ENCODE measurements at places on chromosomes 3 and 15. TPM values are rescaled to one million over a fixed set of nuclear protein-coding genes. Genes with fewer than 3 reads are reported as not detected.

DNA sequence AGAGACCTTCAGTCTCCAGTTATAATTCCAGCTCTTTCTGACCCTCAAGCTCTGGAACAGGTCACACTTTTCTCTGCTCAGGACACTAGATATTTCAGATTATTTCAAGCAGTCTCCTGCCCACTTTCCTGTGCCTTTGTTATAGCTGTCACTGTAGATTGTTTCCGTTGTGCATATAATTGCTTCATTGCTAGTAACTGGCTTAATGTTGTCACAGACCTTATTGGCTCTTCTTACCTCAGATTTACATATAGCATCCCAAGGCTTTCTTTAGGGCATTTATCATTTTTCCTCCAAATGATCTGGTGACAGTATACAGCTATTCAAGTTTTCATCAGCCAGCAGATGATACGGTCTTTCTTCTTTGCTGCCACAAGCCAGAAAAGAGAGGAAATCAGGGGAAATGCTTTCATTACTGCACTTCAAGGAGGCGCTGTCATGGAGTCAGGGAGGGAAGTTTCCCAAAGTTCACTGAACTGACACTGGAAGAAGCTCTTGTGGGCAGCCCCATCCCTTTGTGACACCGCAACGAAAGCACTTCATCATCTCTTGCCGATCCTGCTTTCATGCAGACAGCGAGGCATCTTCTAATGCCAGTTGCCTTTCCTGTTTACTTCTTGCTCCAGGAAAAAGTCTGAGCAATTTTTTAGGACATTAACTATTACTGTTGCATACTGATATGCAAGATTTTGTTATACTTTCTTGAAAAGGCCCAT, 181.9 kb downstream of the CDIN1 start:
- DNase-seq, result no peak

DNA sequence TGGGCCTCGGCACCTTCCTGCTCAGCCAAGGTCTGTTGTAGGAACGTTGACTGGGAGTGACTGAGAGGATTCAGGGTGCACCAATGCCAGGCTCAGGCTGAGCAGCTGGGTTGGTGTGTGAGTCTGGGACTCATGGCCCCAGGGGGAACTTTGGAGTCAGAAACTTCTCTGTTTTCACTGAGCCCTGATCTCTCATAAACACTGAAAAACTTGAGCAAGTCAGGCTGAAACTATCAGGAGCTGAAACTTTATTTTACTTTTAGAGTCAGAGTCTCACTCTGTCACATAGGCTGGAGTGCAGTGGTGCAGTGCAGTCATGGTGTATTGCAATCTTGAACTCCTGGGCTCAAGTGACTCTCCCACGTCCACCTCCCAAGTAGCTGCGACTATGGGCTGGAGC, 3.0 kb downstream of the TRAK1 start:
- no peak for DNase-seq

GRCh38 chr15:101027920-101028319, 108.8 kb downstream of the LRRK1 start:
- no peak for DNase-seq

DNA sequence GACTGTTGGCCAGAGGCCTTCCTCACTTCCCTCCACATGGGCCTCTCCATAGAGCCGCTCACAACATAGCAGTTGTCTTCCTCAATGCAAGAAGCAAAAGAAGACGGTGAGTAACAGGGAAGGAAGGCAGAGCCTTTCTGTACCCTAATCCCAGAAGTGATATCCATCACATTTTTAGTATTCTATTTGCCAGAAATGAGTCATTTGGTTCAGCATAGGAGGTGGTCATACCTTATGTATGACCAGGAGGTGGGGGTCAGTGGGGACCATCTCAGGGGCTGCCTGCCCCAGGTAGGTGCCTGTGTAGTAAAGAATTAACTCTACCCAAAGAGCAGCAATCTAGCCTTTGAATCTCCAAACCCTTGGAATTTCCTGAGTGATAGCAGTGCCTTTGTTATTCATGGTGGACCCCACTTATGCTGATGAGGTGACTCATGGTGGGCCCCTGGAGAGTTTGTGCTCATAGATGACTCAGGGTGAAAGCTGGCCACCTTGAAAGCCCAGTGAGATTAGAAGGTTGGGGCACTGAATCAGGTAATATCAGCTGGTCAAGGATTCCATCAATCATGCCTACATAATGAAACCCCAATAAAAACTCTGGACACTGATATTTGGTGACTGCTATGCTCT, 323.9 kb upstream of the IGF1R start:
- DNase-seq, result no peak

The IL5RA gene
- not detected for polyA plus RNA-seq

DNA sequence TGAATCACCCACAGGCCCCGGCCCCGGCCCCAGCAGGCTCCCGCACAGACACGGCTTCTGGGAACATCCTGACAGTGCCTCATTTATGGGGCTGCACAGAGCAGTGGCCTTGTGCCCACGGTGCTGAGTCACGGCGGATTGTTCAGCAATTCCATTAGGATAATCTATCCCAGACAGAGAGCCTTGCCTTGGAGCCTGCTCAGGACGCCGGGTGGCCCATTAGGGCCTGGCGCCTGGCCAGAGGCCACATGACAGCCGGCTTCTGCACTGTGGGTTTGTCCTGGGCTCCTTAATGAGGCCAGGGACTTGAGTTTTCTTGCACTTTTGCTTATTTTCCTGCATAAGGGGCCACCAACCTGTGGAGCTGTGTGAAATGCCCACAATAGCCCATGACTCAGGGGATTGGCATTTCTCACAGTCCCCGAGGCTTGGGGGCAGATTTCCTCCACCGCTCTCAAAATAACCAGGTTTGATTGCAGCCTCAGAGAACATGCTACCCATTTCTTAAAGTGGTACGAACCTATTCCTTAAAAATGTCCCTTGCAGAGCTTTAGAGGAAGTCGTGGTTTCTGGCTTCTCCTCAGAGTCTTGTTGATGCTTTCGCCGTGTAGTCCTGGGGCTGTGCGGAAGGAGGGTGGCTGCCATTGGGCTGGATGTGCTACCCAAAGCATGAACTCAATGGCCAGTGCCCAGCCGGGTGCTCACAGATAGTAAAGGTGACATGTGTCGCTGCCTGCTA, 19.0 kb downstream of the SYNM start:
- DNase-seq, result peak; percentile 92

DNA sequence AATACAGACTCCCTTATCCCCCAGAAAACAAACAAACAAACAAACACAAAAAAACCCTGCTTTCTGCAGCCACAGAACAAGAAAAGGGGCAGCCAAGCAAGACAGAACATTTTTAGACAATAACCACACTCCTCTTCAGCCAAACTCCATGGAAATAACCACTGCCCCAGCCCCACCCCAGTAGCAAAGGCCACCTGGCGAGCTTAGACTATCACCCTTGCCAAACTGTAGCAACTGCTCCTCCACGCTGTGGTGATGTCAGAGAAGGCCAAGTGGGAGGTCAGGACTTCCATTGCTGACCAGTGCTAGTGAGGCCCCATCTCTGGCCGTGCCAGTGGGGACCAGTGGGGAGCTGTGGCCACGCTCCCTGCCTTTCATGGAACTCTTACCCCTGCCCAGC, 60.3 kb upstream of the CHRNA7 start:
- DNase-seq, result no peak

The TJP1 gene
- polyA plus RNA-seq, result 58.3 TPM

GRCh38 chr3:139687431-139687830, 9.7 kb upstream of the NMNAT3 start:
- no peak for DNase-seq

The GOLGA6B gene
- polyA plus RNA-seq, result not detected

The EPHA6 gene
- not detected for polyA plus RNA-seq

The LTF gene
- polyA plus RNA-seq, result not detected

DNA sequence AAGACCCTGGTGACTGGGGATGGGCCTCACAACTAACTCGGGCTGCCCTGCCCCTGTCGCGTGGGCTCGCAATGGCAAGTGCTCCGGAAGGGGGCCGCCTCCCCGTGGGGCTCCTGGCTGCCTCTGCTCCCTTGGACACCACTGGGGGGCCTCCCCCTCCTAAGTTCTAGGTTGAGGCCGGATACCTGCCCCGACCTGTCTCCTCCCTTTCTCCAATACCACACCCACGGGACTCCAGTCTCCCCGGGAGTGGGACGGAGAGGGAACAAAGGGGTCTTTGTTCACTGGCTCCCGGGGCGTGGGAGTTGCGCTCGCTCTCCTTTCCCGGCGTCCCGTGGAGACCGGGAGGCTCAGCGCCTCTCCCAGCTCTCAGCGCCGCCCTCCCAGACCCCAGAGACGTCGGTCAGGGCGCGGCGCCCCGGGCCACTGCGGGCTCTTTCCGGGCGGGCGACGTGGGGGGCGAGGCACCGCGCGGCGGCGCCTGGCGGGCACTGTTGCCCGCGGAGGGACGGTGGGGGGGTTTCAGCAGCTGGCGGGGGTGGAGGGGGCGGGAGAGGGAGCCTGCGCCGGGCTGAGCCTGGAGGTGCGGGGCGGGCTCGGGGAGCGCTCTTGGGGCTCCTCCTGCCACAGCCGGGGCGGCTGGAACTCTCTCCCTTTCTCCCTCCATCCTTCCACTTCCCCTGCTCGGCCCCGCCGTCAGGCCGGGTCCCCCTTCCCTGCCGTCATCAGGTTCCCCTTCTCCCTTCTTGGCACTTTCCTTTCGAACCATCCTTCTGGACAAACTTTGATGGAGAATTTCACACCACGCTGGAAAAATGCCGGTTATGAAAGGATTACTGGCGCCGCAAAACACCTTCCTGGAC, at the start of gene KCNH8:
Gene KCNH8 (plus strand): TSS at position 606 of the 863 bp plus-strand sequence. CDS start 210 bp downstream, at position 816.
- no peak for DNase-seq

The TGM5 gene
- not detected for polyA plus RNA-seq

DNA sequence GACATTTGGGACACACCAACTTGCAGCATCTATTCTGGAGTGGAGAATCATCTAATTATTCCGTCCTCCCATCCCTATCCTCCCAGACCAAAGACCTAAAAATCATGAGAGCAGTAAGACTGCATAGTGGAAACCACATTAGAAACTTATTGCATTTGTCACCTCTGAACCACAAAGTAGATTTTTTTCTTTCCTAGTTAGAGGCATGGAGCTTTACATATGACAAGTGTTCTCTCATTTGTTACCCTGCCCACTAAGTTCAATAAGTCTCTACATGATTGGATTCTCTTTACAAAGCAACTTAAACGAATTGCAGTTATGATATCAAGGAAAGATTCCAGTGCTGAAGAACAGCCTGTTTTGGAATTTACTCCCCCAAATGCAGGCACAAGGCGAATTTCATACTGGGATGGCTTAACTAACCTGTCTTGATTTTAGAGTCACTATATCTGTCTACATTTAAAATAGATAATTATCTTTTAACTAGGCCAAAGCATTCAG, 42.3 kb upstream of the LRRFIP2 start:
- DNase-seq, result no peak

GRCh38 chr15:57025264-57025926, 107.0 kb downstream of the TCF12 start:
- peak; percentile 23 for DNase-seq

GRCh38 chr3:179768080-179768479, 115.2 kb downstream of the USP13 start:
- peak; percentile 3 for DNase-seq

The APOD gene
- polyA plus RNA-seq, result 8.3 TPM

The TM6SF1 gene
- 3.8 TPM for polyA plus RNA-seq

GRCh38 chr3:100103558-100104441, 10.5 kb downstream of the FILIP1L start:
- peak; percentile 53 for DNase-seq

The RASGRP1 gene
- polyA plus RNA-seq, result 4.2 TPM

Measured in BJ (cell line).